ENCODE measurements at places on chromosomes 1 and 21.

GRCh38 chr21:46551636-46552241, 53.1 kb downstream of the S100B start:
- no peak for DNase-seq

DNA sequence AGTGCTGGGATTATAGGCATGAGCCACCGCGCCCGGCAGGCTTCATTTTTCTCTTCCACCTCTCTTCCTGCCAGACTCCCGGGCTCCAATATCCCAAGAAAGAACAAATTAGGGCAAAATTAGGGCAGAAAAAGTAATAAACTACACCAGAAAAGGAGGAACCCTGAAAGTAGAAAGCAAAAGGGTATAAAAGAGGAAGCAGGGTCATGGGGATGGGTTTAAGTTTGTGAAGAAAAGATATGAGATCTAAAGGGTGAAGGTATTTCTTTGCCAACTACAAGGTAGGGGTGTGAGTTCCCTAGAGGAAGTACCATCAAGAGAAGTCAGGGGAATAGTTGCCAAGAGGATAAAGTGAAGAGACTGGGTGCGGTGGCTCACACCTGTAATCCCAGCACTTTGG, 9.9 kb downstream of the PTPN22 start:
- no peak for DNase-seq

DNA sequence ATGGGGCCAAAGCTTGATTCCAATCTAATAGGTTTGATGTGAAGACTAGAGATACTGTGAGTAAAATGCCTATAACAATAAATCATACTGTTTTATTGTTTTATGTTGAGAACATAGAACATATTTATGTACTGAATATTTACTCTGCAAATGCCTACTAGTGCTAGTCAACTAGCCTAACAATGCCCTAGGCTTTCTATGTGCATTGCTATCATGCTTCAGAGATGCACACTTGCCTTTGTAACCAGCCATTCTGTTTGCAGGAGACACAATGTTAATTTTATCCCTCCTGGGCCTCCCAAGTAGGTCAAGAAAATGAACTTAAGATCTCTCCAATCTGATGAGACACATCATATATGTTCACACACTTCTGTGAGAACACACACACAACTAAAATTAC, 530.8 kb upstream of the BEND5 start:
- no peak for DNase-seq

DNA sequence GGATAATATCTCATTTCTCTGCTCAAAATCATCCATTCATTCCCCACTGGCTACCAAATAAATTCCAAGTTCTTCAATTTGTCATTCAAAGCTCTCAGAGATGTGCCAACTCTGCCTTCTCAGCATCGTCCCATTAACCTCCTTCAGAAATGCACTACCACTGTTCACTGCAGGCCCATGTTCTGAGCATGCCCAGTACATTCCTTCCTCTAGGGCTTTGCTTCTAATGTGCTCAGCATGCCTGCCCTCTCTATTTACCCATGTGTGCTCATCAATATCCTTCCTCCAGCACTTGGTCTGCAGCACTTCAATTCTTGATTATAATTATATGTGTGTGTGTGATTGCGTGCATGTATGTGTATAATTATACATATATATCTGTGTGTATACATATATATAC, 36.1 kb upstream of the RGS8 start:
- DNase-seq, result no peak

DNA sequence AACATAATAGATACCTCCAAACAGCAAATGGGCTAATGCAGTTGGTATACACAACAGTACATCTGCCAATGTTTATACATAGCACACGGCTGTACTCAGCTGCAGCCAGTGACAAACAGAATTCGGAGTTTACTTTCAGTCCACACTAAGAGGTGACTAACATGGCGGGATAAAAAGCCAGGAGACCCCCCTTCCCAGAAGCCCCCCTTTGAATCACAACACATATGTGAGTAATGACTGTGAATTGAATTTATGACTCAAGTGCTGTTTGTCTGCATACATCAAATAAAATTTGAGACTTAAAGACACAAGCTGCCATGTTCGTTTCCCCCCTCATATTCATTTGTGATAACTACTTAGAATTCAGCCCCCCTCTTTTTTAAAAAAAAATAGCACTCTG, 113.2 kb downstream of the RUNX1 start:
- DNase-seq, result no peak

GRCh38 chr1:114008480-114008941, 29.2 kb downstream of the OLFML3 start:
- DNase-seq, result no peak

DNA sequence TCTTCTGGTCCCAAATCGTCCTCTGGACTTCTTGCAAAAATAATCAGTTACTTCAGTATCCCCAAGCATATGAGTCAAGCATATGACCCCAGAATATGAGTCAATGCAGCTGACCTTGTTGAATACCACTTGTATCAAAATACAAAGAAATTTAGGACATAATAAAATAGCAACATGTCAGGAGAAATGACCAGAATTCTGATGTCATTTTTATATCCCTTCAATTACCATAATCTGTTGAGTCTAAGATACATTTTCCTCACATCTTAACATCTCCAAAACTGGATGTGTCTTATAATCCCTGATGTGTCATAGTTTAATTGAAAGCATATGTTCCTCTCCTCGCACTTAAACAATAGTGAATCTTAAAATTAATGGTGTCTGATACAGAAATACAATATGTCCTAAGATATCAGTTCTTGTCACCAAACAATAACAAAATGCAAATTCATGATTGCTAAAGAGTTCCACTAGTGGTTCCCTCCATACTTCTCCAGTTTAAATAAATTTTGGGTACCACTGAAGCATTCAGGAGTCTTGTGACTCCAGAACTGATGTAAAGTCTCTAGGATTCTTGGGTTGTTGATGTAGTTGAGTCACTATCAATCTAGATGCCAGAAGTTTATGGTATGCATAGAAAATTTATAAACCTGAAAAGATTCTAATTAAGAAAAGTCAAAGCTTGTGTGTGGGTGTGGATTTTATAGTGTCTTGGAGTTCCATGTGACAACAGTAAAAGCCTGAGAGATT, 41.8 kb downstream of the KIFAP3 start:
- no peak for DNase-seq

- no peak for DNase-seq
These were observed 161.9 kb upstream of the GALNT2 start for GRCh38 chr1:229905031-229905545.

DNA sequence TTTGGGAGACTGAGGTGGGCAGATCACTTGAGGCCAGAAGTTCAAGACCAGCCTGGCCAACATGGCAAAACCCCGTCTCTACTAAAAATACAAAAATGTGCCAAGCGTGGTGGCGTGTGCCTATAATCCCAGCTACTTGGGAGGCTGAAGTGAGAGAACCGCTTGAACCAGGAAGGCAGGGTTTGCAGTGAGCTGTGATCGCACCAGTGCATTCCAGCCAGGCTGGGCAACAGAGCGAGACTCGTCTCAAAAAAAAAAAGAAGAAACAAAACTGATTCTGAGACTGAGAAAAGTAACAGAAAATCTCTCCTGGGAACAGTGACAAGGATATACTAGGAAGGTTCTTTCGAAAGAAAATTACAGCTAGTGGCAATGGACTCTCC, 20.9 kb downstream of the USP48 start:
- no peak for DNase-seq

GRCh38 chr1:232142403-232143314, 487.3 kb downstream of the SIPA1L2 start:
- DNase-seq, result no peak

DNA sequence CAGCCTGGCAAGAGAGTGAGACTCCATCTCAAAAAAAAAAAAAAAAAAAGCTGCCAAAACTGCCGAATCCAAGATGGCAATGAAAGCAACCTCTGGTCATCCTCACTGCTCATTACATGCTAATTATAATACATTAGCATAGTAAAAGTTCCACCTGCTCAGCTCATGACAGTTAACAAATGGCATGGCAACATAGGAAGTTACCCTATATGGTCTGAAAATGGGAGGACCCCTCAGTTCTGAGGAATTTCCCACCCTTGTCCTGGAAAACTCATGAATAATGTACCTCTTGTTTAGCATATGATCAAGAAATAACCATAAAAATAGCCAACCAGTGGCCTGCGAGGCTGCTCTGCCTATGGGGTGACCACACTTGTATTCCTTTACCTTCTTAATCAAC, 93.1 kb upstream of the PGBD5 start:
- DNase-seq, result no peak

GRCh38 chr1:115670476-115671175, 28.9 kb downstream of the VANGL1 start:
- DNase-seq, result no peak

DNA sequence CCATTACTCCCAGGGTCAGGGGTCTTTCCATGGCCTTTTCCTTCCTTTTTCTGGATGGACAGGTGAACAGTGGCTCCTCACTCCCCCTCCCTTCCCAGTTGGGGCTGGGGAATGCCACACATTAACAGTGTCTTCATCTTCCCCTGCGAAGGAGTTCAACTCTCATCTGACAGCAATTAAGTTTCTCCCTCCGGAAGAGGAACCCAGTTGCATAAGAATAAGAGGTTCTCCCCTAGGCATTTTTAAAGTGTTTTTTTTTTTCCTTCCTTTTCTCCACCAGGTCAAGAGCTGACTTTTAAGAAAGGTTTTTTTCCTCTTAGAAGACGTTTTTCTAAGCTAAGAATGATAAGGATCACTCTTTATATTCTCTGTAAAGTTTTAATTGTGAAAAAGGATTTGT, 42.3 kb upstream of the FASLG start:
- no peak for DNase-seq

- DNase-seq, result no peak
These were observed 13.2 kb upstream of the C2CD2 start for GRCh38 chr21:41966872-41967621.

DNA sequence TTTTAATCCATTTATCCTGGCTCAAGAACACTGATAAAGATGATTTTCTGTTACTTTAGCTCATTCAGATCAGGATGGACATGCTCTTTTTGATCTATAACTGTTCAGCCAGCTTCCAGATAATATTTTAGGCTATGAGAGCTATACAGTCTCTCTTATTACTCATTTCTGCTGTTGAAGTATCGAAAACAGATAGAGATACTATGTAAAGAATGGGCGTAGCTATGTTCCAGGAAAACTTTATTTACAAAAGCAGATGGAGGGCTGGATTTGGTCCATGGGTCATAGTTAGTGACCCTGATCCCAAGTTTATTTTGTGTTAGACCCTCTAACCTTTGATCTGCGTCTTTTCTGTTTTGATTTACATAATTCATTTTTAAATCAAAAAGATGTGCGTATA, 78.8 kb upstream of the TENT5C start:
- no peak for DNase-seq

- DNase-seq, result no peak
These were observed 264.6 kb upstream of the B3GALT2 start for GRCh38 chr1:193451001-193451400.

DNA sequence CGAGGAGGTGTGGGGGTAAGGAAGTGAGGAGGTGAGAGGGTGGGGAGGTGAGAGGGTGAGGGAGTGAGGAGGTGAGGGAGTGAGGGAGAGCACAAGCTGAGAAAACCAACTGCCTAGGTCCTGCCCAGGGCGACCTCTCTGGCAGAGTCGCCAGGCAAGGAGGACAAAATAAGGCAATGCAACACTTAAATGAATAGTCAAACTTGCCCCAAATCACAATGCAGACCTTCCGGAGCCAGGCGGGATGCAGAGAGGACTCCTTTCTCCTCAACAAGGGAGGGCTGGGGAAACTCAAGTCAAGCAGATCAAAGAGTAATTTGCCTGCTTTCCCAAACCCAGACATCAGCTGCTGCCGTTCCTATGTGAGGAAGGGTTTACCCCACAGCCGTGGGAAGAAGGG, 86.0 kb downstream of the CCDC185 start:
- no peak for DNase-seq

DNA sequence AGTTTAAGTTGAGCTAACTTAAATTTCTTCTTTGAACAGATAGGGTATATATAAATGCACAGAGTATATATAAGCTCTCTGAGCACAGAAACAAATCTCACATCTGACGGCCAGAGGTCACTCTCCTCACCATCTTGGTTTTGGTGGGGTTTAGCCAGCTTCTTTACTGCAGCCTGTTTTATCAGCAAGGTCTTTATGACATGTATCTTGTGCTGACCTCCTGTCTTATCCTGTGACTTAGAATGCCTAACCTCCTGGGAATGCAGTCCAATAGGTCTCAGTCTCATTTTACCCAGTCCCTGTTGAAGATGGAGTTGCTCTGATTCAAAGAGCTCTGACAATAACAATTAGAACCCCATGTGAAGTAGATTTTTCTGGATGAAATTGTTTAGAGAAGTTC, 1.6 kb upstream of the MOV10 start:
- no peak for DNase-seq

- no peak for DNase-seq
These were observed 27.4 kb downstream of the AK4 start for GRCh38 chr1:65175171-65176055.

- no peak for DNase-seq
These were observed 20.2 kb upstream of the ZNF436 start for GRCh38 chr1:23389837-23390321.

GRCh38 chr1:204902671-204903070, 32.0 kb downstream of the NFASC start:
- no peak for DNase-seq

DNA sequence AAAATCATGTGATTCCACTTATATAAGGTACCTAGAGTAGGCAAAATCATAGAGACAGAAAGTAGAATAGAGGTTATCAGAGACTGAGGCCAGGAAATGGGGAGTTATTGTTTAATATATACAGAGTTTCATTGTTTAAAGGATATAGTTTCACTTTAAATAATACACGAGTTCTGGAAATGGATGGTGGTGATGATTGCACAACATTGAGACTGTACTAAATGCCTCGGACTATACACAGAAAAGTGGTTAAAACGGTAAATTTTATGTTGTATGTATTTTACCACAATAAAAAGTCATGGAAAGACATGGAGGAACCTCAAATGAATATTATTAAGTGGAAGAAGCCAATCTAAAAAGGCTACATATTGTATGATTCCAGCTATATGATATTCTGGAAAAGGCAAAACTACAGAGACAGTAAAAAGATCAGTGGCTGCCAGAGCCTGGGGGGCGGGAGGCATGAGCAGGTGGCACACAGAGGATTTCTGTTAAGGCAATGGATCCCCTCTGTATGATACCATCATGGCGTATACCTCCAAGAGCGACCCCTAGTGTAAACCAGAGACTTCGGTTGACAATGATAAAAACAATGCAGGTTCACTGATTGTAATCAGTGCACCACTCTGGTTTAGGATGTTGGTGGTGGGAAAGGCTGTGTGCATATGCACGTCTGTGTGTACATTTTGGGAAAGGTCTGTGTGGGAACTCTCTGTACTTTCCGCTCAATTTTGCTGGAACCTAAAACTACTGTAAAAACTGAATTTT, 7.5 kb downstream of the C1orf198 start:
- no peak for DNase-seq

GRCh38 chr1:47231301-47232186, 481 bp downstream of the TAL1 start:
- no peak for DNase-seq

DNA sequence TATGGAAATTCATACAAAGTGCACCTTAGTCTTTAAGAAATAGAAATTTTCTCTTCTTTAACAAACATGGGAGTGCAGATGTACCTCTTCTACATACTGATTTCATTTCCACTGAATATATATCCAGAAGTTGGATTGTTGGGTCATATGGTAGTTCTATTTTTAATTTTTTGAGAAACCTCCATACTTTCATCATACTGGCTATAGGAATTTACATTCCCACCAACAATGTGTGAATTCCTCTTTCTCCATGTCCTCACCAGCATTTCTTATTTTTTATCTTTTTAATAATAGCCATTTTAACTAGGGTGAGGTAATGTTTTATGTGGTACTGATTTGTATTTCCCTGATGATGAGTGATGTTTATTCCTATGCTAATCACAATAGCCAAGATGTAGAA, 87.5 kb downstream of the RGS2 start:
- no peak for DNase-seq
